ENCODE measurements at places on chromosomes 1 and 21.

DNA sequence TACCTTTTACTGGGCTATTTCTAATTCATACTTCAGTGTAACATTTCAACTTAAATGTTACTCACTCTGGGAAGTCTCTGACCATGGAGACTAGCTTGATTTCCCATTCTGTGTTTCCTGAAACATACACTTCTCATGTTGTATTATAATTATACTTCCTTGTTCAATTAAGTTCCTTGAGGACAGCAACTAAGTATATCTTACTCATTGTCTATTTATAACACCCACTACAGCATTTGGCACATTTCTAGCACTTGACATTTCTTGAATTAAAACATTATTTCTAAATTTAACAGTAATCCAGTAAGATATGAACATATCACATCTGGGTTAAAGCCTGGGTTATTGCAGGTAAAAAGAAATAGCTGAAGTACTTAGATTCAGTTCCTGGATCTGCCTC, 32.4 kb upstream of the F13B start:
- no peak for DNase-seq

DNA sequence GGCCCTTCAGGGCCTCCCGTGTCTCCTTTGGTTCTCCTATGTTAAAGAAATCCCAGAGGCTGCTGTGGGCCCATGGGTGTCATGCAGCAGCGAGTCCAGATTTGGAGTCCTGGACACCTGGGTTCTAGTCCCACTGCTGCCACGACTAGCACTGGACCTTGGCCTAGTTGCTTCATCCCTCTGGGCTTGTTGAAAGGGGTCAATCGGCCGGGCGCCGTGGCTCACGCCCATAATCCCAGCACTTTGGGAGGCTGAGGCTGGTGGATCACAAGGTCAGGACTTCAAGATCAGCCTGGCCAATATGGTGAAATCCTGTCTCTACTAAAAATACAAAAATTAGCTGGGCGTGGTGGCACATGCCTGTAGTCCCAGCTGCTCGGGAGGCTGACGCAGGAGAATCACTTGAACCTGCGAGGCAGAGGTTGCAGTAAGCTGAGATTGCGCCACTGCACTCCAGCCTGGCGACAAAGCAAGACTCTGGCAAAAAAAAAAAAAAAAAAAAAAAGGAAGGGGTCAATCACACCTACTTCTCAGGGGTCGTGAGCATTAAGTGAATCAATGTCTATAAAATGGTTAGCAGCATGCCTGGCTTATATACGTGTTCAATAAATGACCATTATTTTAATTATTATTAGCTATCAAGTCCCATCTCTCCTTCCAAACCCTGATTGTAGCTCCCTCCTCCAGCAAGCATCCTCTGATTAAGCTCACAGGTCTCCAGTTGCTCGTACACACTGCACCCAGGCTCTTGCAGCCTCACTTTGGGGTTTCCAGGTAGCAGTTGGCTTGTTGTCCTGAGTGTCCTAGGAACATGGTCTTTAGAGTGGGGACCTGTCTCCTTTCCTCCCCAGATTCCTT, 43.8 kb downstream of the KIRREL1 start:
- no peak for DNase-seq

- no peak for DNase-seq
Measured at GRCh38 chr21:33774551-33774950, 132.2 kb downstream of the ITSN1 start.

DNA sequence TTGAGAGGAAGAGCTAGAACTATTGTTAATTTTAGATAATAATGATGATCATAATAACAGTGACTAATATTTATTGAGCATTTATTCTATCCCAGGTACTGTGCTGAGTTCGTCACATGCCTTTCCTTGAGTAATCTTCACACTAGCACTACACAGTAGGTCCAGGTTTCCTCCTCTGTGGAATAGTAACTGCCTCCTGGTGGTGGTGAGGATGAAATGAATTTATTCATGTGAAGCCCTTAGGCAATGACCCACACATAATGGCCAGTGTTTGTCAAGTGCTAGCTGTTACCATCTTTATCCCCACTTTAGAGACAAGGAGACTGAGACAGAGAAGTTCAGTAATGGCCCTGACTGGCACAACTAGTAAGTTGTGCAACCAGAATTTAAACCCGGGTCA, 5.9 kb downstream of the NIPAL3 start:
- DNase-seq: no peak

DNA sequence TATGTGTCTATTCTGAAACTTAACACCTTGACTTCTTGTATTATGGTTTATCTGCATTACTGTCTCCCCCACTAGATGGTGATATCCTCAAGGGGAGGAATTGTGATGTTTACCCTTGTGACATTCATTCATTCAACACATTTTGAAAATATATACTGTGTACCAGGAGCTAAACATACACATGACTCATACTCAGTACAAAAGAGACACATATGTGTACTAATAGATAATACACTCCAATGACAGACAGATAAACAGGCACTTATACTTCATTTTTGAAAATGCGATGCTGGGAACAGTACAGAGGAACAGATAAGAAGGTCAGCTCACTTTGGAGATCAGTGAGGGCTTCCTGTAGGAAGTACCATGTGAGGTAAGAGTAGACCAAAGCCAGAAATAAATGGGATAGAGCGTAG, 8.9 kb upstream of the RAB3GAP2 start:
- DNase-seq: peak; percentile 42

- DNase-seq: peak; percentile 70
Measured at GRCh38 chr1:18820791-18821641, 38.4 kb downstream of the TAS1R2 start.

DNA sequence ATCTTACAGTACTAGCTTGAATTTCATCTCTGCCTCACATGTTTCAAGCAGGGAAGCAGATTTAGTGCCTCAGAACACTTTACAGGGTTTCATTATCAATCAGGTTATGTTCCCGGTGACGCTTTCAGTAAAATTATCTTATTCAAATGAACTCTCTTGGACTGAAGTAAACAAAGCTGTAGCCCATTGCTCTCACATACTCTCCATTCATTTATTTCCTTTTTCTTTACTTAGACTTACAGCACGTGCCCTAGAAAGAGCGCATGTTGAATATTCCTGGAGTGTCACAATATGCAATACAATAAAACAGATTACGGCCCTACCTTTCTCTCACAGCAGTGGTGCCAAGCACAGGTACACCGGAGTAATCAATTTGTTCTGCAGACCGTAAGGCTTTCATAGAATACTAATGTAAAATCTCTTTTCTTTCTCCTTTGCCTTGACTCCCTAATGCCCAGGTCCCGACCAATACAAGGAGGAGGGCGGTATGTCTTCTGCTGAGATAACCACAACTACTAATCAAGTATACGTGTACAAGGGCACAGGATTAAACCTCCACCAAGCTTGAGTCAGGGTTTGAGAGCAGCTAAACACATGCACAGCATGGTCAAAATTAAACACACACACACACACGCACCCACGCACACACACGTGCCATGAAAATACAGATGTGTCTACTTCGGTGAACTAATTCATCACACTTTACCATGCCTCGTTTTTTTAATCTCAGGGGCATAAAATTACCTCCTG, 62.8 kb downstream of the NRIP1 start:
- DNase-seq: peak; percentile 27

- DNase-seq: no peak
Measured at GRCh38 chr1:89836252-89837035, 15.6 kb downstream of the LRRC8D start.

- peak; percentile 12 for DNase-seq
Measured at GRCh38 chr1:93079685-93080141, 630 bp downstream of the MTF2 start.
